H4 (cell line): ENCODE measurements at places on chromosomes 3 and 15. TPM values are rescaled to one million over a fixed set of nuclear protein-coding genes. Genes with fewer than 3 reads are reported as not detected.

Gene GNAT1
- total RNA-seq: not detected in 2 replicates

GRCh38 chr3:29427266-29428103, 146.6 kb downstream of the RBMS3 start:
- DNase-seq: no peak

Gene GATA2
- total RNA-seq: 4.0 TPM in 2 replicates

Gene ADPRH
- not detected in 2 replicates for total RNA-seq

GRCh38 chr3:106825962-106826605, 551.2 kb upstream of the CCDC54 start:
- DNase-seq: no peak

Gene SNURF
- total RNA-seq: 12.5 and 13.2 TPM in 2 replicates

GRCh38 chr3:197335428-197336132, 37.2 kb upstream of the DLG1 start:
- DNase-seq: no peak

GRCh38 chr3:46206282-46207015, 1.7 kb downstream of the CCR1 start:
- no peak for DNase-seq

Gene PSMA4
- total RNA-seq: 610 and 702 TPM in 2 replicates

DNA sequence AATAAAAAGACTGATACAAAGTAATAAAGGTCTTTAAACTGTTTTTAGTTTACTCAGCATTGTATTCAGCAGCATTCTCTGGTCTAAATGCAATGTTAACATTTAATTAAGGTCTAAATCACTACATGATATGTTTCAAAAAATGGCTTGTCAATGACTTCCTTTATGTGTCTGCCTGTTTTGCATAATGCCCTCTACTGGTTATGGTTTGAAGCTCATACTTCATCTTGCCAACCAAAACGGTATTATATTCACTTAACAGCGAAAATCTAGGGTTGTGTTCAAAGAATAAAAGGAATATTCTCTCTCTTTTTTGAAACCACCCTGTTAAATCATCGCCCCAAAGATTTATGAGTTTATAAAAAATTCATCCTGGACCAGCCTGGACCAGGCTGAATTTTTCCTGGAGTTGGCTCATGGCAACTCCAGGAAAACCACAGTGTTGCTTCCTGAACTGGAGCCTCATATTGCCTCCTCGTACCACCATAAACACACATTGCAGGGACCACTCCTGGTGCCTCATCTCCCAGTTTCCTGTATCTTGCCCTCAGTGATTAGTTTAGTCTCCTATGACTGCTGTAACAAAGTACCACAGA, 6.7 kb upstream of the NCEH1 start:
- peak; percentile 36 for DNase-seq

Gene MAN2A2
- 3.9 and 10.0 TPM in 2 replicates for total RNA-seq

Gene SMCO1
- total RNA-seq: not detected in 2 replicates

DNA sequence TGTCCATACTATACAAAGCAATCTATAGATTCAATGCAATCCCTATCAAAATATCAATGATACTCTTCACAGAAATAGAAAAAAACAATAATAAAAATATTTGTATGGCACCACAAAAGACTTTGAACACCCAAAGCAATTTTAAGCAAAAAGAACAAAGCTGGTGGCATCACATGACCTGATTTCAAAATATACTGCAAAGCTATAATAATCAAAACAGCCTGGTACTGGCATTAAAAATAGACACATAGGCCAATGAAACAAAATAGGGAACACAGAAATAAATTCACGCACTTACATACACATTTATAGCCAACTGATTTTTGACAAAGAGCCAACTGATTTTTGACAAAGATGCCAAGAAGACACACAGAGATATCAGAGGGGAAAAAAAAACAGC, 9.2 kb upstream of the ENTPD3 start:
- no peak for DNase-seq

DNA sequence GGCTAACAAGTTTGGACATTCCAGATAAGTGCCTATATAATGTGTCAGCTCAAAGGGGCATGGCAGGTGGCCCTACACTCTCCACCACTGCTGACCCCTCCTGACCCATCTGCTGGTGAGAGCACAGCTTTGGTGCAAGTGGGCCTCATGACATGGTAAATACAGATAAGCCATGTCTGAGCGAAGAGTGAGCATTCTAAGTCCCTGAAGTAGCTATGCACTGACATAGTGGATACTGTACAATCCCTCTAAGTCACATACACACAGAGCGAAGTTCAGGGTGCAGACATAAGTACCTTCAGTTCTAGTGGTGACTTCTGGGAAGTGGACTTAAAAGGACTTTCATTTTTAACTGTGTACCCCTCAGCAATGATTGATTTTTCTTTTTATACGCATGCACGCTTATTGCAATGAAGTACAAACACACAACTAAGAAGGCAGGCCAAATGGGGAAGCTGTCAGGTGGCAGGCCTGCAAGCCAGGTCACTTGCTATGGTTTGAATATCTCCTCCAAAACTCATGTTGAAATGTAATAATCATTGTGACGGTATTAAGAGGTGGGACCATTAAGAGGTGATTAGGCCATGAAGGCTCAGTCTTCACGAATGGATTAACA, 41.5 kb downstream of the TBC1D2B start:
- no peak for DNase-seq

Gene SLC12A1
- total RNA-seq: not detected in 2 replicates

DNA sequence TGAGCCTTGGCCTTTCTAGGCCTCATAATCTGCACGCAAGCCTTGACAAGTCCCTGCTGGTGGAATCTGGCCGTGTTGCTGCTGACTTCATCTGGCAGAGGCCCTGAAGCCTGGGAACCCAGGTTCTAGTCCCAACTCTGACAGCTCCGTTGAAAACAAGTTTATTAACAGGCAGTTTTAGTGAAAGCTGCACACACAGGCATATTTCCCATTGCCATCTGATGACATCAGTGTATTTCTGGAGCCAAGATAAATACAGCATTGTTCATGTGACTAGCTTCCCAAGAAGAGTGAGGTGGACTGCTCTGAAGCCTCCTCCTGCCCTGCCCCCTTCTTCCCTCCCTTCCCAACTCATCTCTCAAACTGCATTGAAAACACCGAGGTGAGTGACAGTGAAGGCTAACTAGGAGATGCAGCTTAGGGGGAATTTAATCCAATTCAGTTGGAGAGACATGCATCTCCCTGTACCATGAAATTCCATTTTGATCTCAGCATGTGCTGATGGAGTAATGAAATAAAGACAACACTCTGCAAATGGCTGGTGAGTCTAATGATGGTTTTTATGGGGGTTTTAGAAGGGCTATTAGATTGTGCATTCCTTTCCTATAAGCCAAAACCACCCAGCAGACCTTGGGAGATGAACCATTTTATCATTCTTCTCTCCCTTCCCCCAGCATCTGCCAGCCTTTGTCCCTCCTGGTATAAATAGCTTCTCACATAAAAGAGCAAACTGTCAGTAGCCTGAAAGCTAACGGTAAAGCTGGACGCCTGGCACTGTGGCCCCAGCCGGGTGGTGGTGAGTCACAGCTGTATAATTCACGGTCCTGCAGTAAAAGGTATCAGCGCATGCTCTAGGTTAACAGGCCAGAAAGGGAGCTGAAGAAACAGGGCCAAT, 38.0 kb downstream of the PRICKLE2 start:
- peak; percentile 93 for DNase-seq

- DNase-seq: no peak
Observed at GRCh38 chr3:113630956-113631542, 65.4 kb downstream of the USF3 start.

Gene SLC9C1
- total RNA-seq: not detected in 2 replicates

Gene CFAP161
- 0.25 and 1.7 TPM in 2 replicates for total RNA-seq

GRCh38 chr3:158747417-158747816, 15.2 kb upstream of the RARRES1 start:
- no peak for DNase-seq

DNA sequence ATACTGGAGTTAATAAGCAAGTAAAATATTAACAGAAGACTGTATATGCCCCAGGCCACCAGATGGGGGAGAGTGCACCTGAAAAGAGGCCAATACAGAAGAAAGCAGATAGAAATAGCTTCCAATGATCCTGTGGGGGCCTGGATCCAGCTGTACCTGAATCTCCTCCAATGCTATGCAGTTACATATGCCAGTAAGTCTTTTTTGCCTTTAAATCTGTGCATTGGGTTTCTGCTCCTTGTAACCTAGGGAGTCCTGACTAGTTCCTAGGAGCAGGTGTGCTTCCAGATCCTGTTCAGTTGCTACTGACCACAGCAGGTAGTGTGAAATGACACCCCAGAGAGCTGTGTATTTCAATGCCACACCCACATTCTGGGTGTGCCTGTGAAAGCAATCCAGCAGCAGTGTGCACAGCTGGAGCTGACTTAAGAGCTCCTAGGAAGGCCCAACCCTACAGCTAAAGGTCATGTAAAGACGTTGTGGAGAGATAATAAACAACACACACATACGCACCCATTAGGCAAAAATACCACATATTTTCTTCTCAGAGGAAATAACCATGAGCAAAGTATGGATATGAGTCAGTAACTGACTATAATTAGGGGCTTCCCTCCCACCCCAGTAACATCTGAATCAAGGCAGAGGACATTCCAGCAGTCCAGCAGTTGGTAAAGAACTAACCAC, 62.2 kb upstream of the AKAP13 start:
- peak; percentile 37 for DNase-seq

Gene TM4SF18
- 0.08 and 0.39 TPM in 2 replicates for total RNA-seq

GRCh38 chr3:42960282-42960681, 18.8 kb upstream of the GASK1A start:
- no peak for DNase-seq
